ENCODE measurements at places on chromosomes 7 and 10. TPM values are rescaled to one million over a fixed set of nuclear protein-coding genes. Genes with fewer than 3 reads are reported as not detected.

Gene RAMP3
- total RNA-seq: not detected

Gene AGBL3
- 1.1 TPM for total RNA-seq

Gene CHRM2
- total RNA-seq: not detected

Gene IGFBP1
- total RNA-seq: 0.48 TPM

Gene GNAT3
- not detected for total RNA-seq

Gene MDFIC
- 32.5 TPM for total RNA-seq

DNA sequence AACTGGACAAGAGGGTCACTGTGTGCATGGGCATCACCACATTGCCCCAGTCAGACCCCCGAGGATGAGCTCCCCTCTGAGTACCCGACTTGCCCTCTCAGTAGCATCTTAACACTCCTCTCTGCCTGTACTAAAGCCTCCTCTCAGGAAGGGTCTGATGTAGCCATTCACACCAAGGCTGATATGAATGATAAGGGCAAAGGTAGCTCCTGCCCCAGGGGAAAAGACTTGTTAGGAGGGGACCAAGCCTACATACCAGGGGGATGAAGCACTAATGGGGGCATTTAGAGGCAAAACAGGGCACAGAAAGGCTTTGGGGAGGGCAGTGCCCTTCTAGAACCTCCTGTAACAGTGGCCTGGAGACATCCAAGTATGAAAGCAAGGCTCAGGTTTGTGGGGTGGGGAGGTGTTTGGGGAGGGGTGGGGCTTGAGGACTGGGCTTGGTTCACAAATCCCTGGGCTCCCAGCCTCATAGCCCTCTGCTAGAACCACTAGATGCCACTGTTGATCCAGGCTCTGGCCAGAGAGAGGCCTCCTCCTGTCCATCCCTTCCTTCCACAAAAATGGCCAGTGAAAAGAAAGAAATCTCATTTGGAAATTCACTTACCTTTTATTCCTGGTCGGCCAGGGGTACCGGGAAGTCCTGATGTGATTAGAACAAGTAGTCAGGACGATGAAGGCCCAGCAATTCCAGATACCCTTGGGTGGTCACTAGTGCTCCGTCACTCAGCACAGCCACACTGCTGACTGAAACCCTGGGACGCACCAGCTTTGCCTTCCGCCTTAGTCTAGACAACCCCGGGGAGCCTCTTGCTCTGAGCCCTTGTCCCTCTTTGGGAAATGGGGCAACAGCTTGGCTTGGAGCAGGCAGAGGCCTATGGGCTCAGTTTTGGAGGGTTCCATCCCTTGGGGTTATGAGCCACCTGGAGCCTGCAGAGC is 40.3 kb downstream of the COL17A1 start:
- DNase-seq: peak; percentile 77

DNA sequence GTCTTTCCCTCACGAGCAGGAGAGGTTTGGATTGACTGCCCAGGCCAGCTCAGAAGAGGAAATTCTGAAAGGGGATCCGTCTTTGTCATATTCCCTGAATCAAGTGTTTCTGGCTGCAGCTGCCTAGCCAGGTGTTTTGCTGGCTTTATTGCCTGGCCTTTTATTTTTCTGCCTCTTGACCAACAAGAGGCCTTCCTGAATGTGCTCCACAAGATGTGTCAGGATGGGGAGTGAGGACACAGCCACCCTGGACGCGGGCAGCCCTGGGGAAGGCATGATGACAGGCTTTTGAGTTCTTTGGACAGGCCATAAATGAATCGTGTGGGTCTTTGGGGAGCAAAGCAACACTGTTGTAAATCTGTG is 163.6 kb downstream of the CAMK1D start:
- no peak for DNase-seq

DNA sequence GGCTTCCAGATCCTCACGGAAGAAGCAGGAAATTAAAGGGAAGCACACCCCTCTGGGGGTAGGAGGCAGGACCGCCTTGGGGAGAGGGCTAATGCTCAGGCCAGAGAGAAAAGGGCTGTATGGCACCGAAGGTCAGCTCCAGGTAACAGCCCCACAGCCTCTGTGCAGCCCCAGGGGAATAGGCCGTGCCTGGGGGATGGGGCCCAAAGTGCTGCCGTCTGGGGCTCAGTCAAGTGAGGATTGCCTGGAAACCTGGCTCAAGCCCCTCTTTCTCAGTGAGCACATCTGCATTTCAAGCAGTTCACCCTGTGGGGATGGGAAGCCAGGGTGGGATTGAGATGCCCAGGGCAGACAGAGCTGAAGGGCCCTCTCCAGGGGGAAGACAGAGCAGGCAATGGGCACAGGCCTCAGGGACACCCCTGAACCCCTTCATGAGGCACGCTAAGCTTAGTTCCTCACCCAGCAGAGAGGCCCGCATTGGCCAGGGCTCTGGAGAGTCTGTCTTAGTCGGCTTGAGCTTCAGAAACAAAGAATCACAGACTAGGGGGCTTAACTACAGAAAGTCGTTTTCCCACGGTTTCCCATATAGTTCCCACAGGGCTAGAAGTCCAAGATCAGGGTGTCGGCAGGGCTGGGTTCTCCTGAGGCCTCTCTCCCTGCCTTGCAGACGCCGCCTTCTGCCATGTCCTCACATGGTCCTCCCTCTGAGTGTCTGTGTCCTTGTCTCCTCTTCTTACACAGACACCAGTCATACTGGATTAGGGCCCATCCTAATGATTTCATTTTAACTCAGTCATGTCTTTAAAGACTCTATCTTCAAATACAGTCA is 118.2 kb downstream of the PTPN20 start:
- DNase-seq: no peak

GRCh38 chr10:75395066-75395931 is 6.3 kb downstream of the ZNF503 start:
- no peak for DNase-seq

DNA sequence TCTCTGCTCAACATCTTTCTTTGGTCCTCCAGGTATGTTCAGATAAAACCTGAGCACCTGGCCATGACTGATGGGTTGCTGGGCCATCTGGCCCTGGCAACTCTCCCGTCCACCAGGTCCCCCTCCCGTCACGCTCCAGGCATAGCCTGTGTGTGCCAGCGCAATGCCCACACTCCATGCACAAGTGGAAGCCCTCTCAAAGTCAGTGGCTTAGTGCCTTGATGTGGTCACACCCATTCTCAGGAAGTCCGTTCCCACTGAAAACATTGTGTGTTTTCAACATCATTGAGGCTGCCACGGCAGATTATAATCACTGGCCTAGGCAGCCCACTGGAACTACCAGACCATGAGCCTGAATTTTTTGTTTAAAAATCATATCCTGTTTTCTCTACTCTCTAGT is 170.6 kb upstream of the LANCL2 start:
- no peak for DNase-seq

- DNase-seq: no peak
These were observed 7.4 kb upstream of the STEAP4 start for GRCh38 chr7:88314061-88314491.

DNA sequence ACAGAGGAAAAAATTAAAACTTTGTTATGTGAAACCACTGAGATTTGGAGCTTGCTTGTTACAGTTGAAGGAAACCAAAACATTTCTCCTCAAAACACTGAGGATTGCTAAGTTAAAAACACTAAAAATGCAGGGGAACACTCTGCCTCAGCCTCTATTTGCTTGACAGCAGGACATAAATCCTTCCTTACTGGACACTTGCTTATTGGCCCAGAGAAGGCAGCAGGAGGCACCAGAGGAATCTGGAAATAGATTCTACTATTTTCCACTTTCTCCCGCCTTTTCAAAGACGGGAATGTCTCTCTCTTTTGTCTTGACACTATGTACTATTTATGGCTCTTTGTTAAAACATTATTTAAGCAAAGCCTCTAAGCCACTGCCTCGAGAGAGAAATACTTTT is 67.9 kb downstream of the MTURN start:
- DNase-seq: no peak

GRCh38 chr10:15120523-15120922 is 23.4 kb downstream of the RPP38 start:
- no peak for DNase-seq

DNA sequence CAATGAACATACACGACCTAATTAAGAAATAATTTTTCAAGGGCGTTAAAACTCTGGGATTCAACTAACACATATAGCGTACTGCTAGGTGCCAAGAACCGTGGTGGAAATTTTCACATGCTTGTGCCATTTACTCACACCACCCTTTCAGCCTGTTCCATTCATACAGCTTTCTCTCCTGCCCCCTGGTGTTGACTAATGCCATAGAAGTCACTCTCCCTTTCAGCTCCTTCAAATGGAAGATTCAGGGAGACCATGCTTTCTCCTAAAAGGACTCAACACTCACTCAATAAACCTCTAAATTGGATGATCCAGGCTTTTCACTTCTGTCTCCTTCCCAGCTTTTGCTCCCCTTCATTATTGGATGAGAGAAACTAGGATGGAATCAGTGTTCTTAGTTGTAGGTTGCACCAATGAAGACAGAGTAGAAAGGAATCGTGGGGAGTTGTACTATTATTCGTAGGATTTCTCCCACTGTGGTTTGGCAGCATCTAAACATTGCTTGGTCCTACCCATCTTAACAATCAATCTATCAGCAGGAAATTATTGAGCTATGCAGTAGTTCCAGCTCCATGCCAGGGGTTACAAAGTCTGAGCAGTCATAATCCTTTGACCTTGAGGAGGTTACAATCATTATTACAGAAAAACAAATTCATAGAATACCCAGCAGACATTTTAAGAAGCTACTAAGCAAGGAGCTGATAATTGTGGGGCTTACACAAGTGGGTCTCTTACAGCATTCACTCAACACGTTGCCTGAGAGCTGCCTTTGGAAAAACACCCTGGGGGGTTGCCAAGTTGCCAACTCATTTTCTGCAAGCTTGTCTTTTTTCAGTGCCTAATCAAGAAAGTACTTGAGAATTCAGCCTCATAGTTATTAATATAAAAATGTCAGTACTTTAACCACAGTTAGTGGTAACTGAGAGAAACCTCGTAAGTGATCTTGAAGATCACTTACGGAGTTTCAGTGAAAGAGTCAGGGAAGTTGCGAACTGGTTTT is 2.8 kb upstream of the PPP1R3C start:
- DNase-seq: peak; percentile 72

- peak; percentile 3 for DNase-seq
These were observed 197.4 kb upstream of the FOXP2 start for GRCh38 chr7:114217026-114217806.

GRCh38 chr10:78002541-78003288 is 26.6 kb downstream of the POLR3A start:
- no peak for DNase-seq

- DNase-seq: no peak
These were observed 63.5 kb upstream of the PRSS58 start for GRCh38 chr7:142321391-142321790.

DNA sequence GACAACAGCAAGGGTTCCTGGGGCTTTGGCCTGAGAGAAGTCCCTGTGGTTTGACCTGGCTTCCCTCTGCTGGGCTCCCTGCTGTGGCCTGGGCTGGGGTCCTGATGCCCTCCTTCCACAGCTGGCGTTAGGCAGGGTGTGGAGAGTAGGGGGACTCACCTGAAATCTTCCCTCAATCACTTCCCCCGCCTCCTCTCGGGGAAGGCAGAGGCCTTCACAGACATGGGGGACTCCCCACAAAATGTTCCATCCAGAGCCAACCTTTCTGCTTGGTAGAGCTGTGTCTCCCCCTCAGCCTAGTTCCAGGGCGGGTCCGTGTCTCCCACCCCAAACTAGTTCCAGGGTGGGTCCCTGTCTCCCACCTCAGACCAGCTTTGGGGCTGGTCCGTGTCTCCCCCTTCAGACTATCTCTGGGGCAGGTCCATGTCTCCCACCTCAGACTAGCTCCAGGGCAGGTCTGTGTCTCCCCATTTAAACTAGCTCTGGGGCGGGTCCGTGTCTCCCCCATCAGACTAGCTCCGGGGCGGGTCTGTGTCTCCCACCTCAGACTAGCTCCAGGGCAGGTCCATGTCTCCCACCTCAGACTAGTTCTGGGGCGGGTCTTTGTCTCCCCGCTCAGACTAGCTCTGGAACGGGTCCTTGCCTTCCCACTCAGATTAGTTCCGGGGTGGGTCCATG is 2.2 kb downstream of the PVRIG start:
- DNase-seq: no peak

DNA sequence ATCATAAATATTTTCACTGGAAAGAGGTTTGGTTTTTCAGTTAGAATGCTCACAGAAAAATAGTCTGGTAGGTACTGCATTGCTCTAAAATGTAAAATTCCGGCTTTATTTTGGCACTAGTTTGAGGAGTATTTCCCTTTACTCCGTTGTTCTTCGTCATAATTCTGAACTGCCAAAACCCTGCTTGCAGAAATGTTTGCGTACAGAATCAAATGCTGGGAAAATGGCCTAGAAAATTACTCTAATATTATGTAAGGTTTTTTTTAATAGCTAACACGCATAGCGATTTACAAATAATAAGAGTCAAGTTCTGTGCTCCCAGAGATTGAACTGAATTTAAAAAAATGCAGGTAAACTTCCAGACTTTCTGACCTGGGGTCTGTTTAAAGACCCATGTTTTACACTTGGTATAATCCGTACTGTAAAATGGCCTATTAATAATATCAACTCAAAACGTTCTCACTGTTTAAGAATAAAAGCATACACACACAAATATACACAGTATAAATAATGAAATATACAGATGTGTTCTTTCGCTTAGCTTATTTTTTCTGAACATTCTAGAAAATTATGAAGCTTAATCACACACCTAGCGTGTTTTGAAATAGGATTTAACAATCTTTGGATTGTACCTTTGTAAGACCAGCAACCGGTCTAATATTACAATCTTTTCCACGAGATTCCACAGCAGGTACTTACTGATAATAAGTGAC is 23.5 kb upstream of the ANLN start:
- DNase-seq: no peak

GRCh38 chr7:32347244-32347828 is 142.8 kb downstream of the LSM5 start:
- DNase-seq: peak; percentile 10

DNA sequence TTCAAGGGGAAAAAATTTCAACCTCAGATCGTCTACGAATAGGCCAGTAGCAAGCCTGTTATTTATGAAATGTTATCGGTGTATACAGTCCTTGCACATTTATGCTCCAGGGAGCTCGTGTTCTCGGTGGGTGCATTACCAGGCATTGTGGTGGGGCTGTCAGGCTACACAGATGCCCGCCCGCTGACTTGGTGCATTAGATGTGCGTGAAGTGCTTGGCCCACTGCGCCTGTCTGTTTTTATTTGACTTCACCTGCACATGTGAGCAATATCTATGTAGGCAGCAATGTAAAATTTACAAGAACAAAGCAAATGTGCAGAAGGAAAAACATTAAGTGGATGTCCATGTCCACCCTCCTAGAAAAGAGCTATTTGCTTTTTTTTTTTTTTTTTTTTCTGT is 2.8 kb downstream of the FOXK1 start:
- no peak for DNase-seq

All from HT1080 (cell line).